Uterus (tissue), 4 donors: ENCODE measurements at places on chromosomes 5 and 9.

DNA sequence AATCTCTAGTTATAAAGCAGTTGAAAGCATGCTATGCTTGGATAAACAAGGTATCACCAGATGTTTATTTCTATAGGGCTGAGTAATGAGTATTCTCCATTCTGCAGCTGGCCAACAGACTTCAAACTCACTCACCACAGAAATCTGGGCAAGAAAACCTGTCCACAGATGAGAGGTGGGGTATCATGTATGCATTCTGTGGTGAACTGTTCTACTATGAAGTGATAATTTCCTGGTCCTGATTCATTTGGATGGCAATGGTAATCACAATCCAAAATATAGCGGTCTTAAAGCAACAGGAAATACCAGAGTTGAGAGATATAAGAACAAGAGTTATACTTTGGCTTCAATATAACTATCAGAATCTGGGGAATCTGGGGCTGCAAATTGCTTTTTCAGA is 65.9 kb upstream of the EFNA5 start:
- no peak for DNase-seq

GRCh38 chr5:9314558-9314957 is 231.3 kb downstream of the SEMA5A start:
- DNase-seq = no peak

GRCh38 chr5:170226661-170227060 is 6.1 kb upstream of the C5orf58 start:
- DNase-seq = peak; percentile 37

- DNase-seq = no peak
These were observed 95.6 kb downstream of the RFK start for GRCh38 chr9:76298521-76299144.
